Activated naive CD4-positive, alpha-beta T cell treated with anti-CD3 and anti-CD28 coated beads for 36 hours (primary cell): ENCODE measurements at places on chromosomes 16 and 17.
A peak's percentile ranks its signal among the peaks of the same experiment; 100 is the strongest.

DNA sequence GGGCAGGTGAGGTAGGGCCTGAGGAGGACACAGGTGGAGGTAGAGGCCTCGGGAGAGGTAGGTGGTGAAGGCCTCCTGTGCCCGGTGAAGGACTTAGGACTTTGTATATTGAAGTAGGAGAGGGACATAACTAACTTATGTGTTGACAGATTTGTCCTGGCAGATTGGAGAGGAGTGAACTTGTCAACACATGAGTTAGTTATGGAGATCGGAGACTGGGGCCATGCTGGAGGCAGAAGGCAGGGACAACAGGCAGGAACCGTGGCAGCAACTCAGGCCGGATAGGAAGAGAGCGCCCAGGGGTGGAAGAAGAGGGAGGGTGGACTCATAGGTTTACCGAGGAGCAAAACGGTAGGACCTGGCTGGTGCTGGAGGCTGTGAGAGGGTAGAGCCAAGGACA is 18.4 kb downstream of the GLP2R start:
- no peaks in the 10 kb centered on the region for H3K36me3 ChIP-seq
- no peak overlapping the region for H3K27ac ChIP-seq
- DNase-seq: no peak
- H3K4me1 ChIP-seq: no peaks in the 10 kb centered on the region

GRCh38 chr16:49564496-49565229 is 191.1 kb downstream of the C16orf78 start:
- H3K4me3 ChIP-seq: no peak overlapping the region
- H3K36me3 ChIP-seq: no peaks in the 10 kb centered on the region
- no peak for DNase-seq
- H3K4me1 ChIP-seq: no peaks in the 10 kb centered on the region
- H3K27me3 ChIP-seq: no peaks in the 10 kb centered on the region

DNA sequence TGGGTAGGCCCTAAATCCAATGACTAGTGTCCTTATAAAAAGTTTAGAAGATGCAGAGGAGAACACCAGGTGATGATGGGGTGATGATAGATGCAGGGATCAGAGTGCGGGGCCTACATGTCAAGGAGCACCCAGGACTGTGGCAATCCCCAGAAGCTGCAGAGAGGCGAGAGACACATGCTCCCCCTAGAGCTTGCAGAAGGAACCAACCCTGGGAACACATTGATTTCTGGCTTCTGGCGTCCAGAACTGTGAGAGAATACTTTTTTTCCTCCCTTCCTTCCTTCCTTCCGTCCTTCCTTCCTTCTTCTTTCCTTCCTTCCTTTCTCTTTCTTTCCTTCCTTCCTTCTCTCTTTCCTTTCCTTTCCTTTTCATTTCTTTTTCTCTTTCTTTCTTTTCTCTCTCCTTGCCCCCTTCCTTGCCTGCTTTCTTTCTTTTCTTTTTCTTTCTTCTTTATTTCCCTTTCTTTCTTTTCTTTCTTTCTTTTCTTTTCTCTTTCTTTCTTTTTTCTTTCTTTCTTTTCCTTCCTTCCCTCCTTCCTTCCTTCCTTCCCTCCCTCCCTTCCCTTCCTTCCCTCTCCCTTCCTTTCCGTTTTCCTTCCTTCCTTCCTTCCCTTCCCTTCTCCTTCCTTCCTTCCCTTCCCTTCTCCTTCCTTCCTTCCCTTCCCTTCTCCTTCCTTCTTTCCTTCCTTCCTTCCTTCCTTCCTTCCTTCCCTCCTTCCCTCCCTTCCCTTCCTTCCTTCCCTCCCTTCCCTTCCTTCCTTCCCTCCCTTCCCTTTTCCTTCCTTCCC is 134.3 kb downstream of the HAPSTR1 start:
- DNase-seq: peak; percentile 13
- H3K27ac ChIP-seq: no peak overlapping the region
- no peaks in the 10 kb centered on the region for H3K36me3 ChIP-seq
- H3K27me3 ChIP-seq: peaks cover 11% of the 10 kb centered on the region

DNA sequence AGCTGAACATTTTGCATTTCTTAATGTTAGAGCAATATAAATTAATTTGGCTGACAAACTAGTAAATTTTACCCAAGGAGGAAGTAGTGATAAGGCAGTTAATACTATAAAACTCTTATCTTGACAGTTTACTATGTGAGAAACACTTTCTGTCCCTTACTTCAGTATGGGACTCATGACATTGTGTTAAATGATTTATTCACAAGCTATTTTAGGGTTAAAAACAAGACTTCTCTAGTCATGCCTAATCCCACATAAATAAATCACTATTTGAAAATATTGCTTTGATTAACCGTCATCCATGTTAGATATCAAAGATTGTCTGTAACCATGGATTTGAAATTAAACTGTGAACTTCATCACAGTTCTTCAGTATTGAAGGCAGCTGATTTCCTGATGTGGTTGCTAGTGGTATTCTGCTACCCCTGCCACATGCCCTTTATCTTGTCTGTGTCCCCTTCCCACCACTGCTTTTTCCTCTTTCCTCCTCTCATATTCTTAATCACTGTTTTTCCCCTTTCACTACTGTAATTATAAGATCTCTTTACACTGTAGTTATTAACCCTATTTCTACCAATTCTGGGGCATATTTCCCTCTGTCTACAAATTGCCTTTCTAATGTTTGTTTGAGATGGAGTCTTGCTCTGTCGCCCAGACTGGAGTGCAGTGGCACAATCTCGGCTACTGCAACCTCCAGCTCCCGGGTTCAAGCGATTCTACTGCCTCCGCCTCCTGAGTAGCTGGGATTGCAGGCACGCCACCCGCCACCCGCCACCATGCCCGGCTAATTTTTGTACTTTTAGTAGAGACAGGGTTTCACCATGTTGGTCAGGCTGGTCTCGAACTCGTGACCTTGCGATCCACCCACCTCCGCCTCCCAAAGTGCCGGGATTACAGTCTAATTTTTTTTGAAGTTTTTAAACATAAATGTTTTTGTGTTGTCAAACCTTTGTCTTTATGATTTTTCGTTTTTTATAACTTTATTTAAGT is 95.6 kb downstream of the STXBP4 start:
- H3K27ac ChIP-seq: no peak overlapping the region
- H3K36me3 ChIP-seq: no peaks in the 10 kb centered on the region
- peaks cover 5% of the 10 kb centered on the region for H3K4me1 ChIP-seq

DNA sequence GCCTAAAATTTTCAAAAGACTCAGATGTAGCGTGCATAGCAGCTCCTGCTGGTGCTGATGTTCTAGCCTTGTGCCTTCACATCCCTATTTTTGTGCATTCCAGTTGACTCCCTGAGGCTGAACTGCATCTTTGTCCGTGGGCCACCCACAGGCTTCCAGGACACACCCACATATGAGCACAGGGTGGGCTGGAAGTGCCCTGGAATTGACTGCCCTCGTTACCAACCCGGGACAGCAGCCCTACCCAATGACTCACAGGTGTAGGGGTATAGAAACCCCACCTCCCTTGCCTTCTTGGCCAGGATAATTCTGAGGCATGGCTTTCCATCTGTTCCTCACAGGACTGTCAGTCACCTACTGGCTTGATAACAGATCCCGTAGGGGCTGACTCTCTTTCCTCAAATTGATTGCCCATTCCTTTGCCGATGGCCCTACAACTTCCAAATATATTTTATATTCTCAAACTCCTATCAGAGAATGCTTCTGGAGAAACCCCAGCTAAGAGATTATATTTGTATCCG is 65.9 kb upstream of the CDH13 start:
- H3K36me3 ChIP-seq: no peaks in the 10 kb centered on the region
- H3K4me3 ChIP-seq: no peak overlapping the region
- no peak for DNase-seq
